C1 segment of cervical spinal cord (tissue), 14 donors: ENCODE measurements at places on chromosomes 11 and 22.

GRCh38 chr11:93480256-93480655 lies 62.9 kb downstream of the SMCO4 start:
- no peak for DNase-seq

GRCh38 chr22:43988116-43988820 lies 33.0 kb downstream of the SAMM50 start:
- no peak for DNase-seq

GRCh38 chr11:123690485-123690884 lies 36.1 kb upstream of the SCN3B start:
- DNase-seq: no peak

- no peak for DNase-seq
Observed at GRCh38 chr11:60955571-60955970, 3.6 kb upstream of the SLC15A3 start.

DNA sequence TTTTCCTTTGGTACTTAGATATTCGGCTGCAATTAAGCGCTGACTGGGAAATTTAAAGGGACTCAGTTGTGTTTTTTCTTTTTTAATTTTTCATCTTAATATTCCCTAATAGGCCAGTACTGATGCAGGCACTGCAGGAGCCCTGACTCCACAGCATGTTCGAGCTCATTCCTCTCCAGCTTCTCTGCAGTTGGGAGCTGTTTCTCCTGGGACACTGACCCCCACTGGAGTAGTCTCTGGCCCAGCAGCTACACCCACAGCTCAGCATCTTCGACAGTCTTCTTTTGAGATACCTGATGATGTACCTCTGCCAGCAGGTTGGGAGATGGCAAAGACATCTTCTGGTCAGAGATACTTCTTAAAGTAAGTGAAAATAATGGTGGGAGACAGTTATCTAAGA lies 3.8 kb downstream of the YAP1 start:
- DNase-seq: no peak

- DNase-seq: no peak
Observed at GRCh38 chr11:78795621-78796261, 221.1 kb upstream of the NARS2 start.

GRCh38 chr11:45901626-45902025 lies 5.4 kb downstream of the FREY1 start:
- peak; percentile 82 for DNase-seq

GRCh38 chr22:42805998-42806830 lies 50.9 kb downstream of the ARFGAP3 start:
- peak; percentile 75 for DNase-seq

DNA sequence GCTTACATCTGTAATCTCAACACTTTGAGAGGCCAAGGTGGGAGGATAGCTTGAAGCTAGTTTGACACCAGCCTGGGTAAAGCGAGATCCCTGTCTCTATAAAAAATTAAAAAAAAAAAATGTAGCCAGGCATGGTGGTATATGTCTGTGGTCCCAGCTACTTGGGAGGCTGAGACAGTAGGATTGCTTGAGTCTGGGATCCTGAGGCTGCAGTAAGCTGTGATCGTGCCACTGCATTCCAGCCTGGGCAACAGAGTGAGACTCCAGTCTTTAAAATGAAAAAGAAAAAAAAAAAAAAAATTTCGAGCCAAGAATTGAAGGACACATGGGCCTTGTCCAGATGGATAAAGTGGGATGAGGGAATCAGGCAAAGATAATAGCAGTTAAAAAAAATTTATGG lies 62.5 kb downstream of the MTMR3 start:
- DNase-seq: no peak

DNA sequence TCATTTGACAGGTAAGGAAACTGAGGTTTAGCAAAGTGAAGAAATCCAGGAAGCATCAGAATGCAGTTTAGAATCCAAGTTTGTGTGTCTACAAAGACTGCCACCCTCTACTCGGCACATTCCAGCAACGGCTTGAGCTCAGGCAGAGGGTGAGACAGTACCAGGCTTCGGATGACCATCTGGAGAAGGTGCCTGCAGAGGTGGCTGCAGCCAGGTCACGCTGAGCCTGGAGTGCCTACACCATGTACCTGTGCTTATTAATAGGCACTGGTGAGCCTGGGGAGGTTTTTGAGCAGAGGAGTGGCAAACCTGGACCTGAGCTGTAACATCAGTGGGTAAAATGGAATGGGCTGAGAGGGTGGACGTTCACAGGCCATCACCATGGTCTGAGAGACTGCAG lies 4.7 kb downstream of the FXYD6 start:
- DNase-seq: no peak

DNA sequence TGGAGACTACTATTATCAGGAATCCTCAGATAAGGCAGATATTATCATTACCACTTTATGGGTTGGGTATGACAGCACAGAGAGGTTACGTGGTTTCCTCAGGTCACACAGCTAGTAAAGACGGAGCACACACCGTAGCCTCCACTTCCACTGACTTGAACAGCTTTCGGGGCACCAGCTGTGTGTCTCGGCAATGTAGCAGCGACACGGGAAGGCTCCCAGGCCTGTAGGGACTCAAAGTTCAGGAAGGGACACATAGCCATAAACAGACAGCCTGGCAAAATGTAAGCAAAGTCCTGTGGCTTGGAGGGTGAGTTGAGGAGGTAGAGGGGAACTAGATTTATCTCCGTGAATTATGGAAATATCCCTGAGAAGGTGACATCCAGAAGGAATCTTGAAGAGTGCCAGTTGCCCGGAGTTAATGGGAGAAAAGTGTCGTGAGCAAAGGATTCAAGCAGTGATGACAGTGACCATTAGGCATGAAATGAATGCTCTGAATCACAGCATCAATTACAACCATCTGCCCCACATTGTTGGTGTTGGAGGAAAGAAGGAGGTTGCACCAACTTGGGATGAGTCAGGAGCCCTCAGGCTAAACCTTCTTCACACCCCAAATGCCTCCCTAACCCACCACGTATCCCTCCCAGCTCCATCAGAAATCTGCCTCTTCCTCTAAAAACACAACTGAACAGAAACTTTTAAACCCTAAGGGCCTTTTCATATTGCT lies 106.7 kb upstream of the ASPHD2 start:
- no peak for DNase-seq

DNA sequence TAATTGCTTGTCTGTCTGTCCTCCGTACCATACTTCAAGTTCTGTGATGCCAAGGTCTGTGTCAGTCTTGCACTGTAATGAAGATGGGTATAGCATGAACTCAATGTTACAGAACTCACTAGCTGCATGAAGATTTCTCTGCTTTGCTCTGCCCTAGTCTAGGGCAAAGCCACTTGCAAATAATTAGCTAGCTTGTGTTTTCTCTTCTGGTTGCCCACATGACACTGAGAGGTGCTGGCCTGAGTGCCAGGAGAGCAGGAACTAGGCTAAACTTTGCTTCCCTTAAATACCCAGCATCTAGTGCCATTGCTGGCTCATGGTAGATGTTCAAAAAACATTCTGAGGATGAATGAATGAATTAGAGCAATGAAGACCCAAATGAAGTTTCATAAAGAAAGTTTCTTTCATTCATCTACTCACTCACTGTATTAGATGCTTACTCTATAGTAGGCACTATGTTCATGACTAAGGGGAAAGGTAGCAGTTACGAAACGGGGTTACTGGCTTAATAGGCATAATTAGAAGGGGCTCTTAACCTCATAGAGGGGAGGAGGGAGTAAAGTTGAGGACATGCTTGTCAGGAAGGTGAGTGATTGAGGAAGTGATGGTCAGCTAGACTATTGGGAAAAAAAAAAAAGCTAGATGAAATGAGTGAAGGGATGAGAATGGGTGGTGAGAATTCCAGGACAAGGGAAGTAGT lies 4.4 kb upstream of the ENDOD1 start:
- no peak for DNase-seq

DNA sequence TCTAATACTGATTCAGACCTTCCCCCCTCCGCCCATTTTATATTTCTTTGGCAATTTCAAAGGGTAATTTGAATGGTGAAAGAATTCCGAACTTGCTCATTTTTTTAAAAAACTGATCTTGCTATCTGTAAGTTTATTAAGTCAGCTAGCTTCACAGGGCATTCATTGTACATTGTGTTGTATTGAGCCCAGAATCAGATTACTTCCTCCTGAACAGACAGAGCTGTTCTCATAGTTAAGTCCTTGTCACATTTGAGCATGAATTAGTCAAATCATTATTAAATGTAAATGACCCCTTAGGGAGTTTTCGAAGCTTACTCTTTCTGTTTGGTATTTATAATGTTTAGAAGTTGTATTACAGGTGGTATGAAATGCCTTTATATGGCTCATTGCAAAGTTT lies 34.4 kb downstream of the CYP2R1 start:
- no peak for DNase-seq

- DNase-seq: peak; percentile 4
Observed at GRCh38 chr11:83545494-83546260, 259.5 kb upstream of the CCDC90B start.

- no peak for DNase-seq
Observed at GRCh38 chr11:125935618-125936199, 10.1 kb upstream of the VSIG10L2 start.

GRCh38 chr11:83648610-83649527 lies 362.7 kb upstream of the CCDC90B start:
- no peak for DNase-seq

- no peak for DNase-seq
Observed at GRCh38 chr22:50145721-50146438, 24.7 kb upstream of the PANX2 start.

- no peak for DNase-seq
Observed at GRCh38 chr11:131240421-131240820, 130.0 kb upstream of the NTM start.

DNA sequence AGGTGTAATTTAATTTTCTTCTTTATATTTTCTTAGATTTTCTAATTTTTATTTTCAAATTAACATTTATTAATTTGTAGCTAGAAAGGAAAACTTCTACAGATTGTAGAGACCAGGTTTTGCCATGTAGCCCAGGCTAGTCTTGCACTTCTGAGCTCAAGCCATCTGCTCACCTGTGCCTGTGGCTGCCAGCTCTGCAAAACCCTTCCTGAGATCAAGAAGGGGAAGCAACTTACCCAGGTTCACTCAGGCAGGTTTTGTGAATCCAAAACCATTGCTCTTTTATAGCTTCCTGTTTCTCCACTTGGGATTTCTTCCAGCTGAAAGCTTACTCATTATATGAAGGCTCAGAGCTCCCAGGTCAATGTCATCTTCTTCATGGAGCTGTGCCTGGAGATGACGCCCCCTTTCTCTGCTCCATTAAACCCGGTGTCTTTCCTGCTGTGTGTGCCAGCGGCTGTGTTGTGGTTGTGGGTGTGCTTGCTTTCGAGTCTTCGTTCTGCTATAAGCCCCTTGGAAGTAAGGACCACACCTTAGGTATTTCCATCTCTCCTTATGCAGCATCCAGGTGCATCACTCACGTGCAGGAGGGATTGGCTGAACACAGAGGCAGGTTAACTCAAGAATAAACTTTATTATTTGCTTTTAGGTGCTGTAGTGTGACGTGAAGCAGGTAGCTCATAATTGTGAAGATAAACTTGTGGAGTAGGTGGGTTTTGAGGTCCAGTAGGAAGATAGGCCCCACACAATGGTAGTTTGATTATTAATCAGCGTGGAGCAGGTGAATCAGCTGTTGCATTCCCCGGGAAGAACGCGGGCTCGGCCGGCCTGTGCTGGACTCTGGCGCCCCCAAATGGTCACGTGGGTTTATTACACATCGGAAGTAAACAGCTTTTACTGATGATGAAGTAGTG lies 42.2 kb upstream of the INCENP start:
- peak; percentile 51 for DNase-seq

DNA sequence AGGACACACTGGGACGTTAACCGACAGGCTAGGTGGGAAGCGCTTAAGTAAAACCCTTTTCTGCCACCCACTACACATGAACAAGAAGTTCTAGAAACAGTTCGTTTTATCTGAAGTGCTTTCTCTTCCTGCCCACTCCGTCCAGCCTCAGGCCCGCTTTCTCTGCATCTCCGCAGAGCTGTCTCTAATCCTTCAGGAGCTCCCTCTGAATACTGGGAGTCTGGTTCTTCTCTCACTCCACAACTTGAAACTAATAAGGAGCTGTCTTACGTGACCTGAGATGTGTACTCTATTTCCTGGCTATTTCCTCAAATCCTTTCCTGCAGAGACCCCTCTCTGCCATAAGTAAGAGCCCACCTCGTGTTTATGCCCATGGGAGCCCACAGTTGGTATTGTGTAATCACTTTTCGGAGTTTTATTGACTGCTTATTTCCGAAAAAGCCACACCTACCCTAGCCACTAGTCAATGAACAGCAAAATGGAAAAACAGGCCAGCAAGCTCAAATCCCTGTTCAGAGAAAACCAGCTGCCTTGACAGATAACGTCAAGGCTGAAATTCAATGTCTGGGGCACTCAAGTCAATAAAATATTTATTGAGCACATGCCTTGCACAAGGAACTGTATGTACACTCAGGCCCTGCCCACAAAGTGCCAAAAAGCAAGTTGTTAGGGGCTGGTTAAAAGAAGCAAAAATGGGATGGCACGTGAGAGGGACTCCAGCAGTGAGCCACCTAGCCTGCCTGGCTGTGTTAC lies 4.9 kb downstream of the PC start:
- DNase-seq: no peak

DNA sequence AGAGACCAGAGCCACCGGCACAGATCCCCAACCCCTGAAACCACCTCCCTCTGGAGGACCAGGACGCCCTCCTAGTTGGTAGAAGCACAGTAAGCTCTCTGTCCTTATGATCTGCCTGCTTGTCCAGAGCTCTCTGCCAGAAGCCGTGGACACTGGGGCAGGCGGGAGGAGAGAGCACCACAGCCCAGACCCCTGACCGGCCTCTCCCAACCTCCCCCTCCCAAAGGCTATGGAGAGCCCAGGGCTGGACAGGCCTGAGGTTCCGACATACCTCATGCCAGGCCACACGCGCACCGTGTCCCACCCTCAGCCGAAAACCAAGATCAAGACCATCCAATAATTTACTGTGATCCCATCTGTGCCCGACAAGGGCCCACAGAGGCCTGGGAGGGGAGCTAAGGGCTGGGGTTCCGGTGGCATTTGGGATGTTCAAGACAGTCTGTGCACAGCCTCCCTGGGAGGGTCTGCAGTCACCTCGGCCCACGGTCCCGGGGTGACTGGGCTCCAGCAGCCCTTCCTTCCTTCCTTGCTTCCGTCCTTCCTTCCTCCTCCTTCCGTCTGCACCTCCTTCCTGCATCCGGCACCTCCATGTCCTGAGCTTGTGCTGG lies 3.4 kb downstream of the HRAS start:
- DNase-seq: no peak

DNA sequence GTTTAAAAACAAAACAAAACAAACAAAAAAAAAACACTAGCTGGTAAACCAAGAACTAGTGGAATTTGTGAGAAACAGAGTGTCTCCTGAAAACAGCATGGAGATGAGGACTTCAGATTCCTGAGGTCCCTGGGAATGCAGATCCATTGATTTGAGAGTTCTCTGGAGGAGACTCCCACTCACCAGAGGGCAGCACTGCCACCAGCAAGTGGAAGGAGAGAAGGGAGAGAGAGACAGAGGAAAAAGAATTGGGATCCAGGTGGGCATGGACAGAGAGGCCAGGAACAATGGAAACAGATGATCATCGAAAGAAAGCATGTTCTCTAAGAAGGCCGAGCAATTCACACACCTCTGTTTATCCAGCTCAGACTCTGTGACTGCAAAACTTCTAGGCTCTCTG lies 31.8 kb downstream of the ETS1 start:
- DNase-seq: no peak

GRCh38 chr22:36386351-36386899 lies 1.3 kb downstream of the MYH9 start:
- peak; percentile 51 for DNase-seq
